Tibial artery (tissue), 4 donors: ENCODE measurements at places on chromosomes 5 and 9.

DNA sequence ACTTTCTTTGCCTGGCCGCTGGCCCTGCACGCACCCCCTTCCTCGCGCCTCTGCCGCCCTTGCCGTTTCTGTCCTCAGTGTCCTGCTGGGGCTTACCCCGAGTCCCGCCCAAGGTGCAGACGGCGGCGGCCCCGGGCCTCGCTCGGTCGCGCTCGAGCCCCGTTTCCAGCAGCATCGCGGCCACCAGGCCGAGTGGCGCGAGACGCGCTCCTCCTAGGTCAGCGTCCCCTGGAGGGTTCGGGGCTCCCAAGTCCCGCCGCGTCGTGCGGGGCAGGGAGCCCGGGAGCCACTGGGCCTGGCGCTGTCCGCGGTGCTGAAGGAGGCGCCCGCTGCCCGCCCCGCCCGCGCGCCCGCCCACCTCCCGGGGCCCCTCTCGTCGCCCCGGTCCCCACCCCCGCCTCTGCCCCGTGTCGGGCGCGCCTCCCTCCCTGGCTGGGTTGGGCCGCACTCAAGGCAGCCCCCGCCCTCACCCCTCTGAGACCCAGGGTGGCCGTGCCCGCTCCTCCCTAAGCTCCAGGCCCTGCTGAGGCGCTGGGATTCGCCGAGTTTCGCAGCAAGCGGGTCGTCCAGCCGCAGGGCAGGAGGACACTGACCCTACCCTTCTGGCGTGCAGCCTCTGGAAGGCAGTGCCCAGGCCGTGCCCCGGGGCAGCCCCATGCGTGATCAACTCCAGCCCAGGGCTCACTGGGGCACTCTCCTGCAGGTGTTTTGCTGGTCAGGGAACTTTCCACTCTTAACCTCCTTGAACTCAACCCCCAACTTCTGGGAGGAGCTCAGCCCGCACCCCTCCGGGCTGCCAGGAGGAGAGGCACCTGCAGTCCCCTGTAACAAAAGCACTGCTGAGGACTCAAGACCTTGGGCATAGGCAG is at the start of gene LHX3:
TSS of gene LHX3 (minus strand) at position 291 of the 869 bp plus-strand sequence. CDS start at position 175, 116 bp downstream.
- no peak within 1 kb of the TSS for H3K4me3 ChIP-seq
- no peaks in the 10 kb centered on the region for H3K4me1 ChIP-seq
- H3K27ac ChIP-seq = no peak within 1 kb of the TSS
- H3K27me3 ChIP-seq = peaks cover 59% of the 10 kb centered on the region

DNA sequence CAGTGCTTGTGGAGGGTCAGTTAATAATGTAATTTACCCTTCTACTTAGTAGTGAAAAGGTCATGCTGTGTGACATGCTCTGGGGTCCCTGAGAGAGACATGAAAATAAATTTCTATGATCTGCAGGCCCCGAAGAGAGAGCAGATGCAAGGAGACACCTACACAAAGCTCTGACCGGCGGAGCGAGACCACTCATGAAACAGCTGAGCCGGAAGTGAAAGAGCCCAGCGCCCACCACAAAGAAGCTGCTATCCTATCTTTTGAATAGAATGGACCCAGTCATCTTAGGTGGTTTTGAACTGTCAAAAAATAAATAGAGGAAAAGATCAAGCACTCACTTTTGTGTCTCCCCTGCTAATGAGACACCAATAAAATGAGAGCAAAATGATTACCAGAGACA is 190.0 kb downstream of the MED10 start:
- H3K36me3 ChIP-seq = no peaks in the 10 kb centered on the region
- H3K4me3 ChIP-seq = no peak overlapping the region
- no peaks in the 10 kb centered on the region for H3K4me1 ChIP-seq
- DNase-seq = no peak
- H3K27me3 ChIP-seq = no peaks in the 10 kb centered on the region

- H3K27me3 ChIP-seq = no peaks in the 10 kb centered on the region
- no peak for DNase-seq
- no peak overlapping the region for H3K4me3 ChIP-seq
- H3K36me3 ChIP-seq = no peaks in the 10 kb centered on the region
- peak overlapping the region; percentile 64 for H3K27ac ChIP-seq
- H3K4me1 ChIP-seq = peaks cover 67% of the 10 kb centered on the region
These were observed 94.8 kb downstream of the AOPEP start for GRCh38 chr9:94821098-94821887.

GRCh38 chr5:180093241-180093640 is 21.7 kb upstream of the RNF130 start:
- no peaks in the 10 kb centered on the region for H3K36me3 ChIP-seq
- H3K4me3 ChIP-seq = no peak overlapping the region
- H3K27me3 ChIP-seq = peaks cover 19% of the 10 kb centered on the region
- H3K4me1 ChIP-seq = peaks cover 15% of the 10 kb centered on the region
- peak; percentile 17 for DNase-seq

GRCh38 chr9:86550401-86550800 is 196.2 kb upstream of the TUT7 start:
- no peaks in the 10 kb centered on the region for H3K27me3 ChIP-seq
- no peaks in the 10 kb centered on the region for H3K36me3 ChIP-seq
- no peaks in the 10 kb centered on the region for H3K4me1 ChIP-seq
- no peak overlapping the region for H3K27ac ChIP-seq
- H3K4me3 ChIP-seq = no peak overlapping the region

- no peaks in the 10 kb centered on the region for H3K36me3 ChIP-seq
- H3K27me3 ChIP-seq = no peaks in the 10 kb centered on the region
- H3K27ac ChIP-seq = no peak overlapping the region
- no peak for DNase-seq
- H3K4me3 ChIP-seq = no peak overlapping the region
These were observed 784.6 kb upstream of the NUDT12 start for GRCh38 chr5:104347119-104347708.

GRCh38 chr5:58107704-58108103 is 352.2 kb downstream of the PLK2 start:
- H3K36me3 ChIP-seq = no peaks in the 10 kb centered on the region
- H3K4me3 ChIP-seq = no peak overlapping the region
- no peaks in the 10 kb centered on the region for H3K27me3 ChIP-seq
- H3K27ac ChIP-seq = no peak overlapping the region
- DNase-seq = no peak
- H3K4me1 ChIP-seq = peaks cover 28% of the 10 kb centered on the region
